ENCODE measurements at places on chromosomes 6 and 20.

- DNase-seq, result no peak
Observed at GRCh38 chr20:51797357-51798025, 4.8 kb downstream of the SALL4 start.

- no peak for DNase-seq
Observed at GRCh38 chr6:34673064-34673463, 23.5 kb downstream of the ILRUN start.

DNA sequence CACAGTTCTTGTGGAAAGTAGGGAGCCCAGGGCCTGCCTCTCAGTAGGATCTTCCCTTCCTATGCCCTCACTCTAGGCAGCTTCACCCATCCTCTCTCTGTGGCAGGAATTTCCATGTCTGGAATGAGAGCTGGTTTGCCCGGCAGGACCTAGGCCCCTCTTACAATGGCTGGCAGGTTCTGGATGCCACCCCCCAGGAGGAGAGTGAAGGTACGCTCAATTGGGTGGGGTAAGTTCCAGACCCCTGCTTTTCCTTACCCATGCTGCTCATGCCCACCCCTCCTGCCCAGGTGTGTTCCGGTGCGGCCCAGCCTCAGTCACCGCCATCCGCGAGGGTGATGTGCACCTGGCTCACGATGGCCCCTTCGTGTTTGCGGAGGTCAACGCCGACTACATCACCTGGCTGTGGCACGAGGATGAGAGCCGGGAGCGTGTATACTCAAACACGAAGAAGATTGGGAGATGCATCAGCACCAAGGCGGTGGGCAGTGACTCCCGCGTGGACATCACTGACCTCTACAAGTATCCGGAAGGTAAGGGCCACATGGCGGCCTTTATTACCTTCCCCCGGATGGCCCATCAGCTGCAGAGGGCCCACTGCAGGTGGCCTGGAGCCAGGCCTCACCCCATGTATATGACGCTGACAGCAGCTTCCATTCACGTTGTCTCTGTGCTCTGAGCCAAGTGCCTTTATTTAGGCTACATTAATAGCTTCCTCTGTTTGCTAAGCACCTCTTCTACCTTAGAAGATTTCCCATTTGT lies 22.8 kb downstream of the TGM6 start:
- no peak for DNase-seq

DNA sequence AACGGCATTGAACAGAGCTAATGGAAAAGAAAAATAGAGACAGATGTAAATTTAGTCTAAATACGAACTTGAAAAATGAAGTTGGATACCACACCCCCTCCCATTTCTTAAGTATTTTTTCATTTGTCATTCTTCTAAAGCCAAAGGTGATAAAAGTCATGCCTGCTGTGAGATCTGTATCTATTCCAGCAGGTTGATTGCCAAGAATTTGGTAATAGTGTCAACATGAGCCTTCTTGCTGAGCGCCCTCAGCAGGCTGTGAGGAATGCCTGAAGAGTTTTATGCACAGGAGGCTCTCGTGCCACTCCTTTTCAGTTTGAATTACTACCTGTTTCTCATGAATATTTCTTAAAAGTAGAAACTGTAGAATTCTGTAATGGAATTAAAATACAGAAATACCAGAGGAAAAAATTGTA lies 165.4 kb downstream of the QKI start:
- DNase-seq, result no peak

GRCh38 chr6:81997090-81997926 lies 244.8 kb upstream of the TENT5A start:
- DNase-seq, result no peak

DNA sequence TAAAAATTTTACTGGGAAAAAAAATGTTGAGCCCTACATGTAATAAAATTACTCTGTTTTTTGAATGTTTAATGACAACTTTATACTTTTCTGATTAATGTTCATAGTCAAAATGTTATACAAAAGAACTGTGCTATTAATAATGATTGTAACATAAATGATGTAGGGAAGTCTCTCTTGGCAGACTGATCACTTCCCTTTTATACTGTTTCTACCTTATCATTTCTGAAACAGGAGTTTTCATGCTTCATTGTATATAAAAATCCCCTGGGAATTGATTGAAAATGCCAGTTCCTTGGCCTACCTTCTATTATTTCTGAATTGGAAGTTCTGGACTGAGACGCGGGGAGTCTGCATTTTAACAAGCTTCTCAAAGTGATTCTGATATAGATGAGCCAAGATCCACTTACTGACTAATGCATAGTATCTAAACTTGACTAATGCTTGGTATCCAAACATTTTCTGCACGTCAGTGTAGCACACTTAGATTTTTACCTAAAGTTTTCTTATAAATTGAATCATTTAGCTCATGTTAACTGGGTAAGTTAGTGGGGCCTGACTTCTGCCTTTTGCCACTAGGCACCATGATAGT lies 7.2 kb upstream of the HDAC2 start:
- no peak for DNase-seq

DNA sequence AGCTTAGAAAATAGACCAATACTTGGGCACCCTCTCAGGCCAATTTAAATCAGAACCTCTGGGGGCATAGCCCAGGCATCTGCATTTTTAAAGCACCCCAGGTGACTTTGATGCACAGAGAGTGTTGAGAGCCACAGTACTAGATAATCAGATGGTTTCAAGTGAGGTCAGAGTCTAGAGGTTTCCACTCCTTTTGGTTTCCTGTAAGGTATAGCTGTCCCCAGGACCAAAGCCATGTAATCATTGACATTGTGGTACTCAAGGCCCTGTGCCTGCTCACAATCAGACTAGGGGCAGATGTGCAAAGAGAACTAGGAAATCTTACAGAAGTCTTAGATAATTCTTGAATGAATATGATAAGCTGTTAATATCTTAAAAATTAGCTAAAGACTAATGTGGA lies 9.1 kb downstream of the FILIP1 start:
- no peak for DNase-seq

- no peak for DNase-seq
Observed at GRCh38 chr6:125574604-125575003, 174.8 kb upstream of the HEY2 start.

- DNase-seq, result no peak
Observed at GRCh38 chr20:53778041-53778516, 184.4 kb upstream of the ZNF217 start.

DNA sequence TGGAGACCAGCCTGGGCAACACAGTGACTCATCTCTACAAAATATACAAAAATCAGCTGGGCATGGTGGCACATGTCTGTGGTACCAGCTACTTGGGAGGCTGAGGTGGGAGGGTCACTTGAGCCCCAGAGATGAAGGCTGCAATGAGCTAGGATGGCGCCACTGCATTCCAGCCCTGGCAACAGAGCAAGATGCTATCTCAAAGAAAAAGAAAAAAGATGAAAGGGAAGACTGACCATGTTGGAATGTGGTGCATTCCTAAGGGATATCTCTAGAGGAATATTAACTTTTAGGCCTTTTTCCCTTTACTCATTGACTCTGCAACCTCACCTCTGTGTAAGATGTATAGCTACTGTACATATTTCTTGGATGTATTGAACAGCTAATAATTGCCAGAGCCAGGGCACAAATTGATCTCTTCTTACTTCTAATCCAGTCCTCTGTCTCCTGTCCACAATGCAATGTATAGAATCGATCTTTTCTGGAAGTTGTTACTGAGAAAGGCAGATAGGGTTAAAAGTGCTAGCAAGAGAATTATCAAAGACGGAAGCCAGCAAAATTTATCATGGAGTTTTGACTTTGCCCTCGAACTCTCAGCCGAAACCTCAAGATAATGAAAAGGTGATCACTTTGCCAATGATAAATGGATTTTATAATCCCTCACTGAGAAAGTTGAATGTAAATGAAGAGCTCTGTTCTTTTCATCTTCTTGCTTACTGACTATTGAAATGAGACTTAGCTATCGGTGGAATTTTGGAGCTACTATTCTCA lies 46.3 kb downstream of the GCNT2 start:
- no peak for DNase-seq

DNA sequence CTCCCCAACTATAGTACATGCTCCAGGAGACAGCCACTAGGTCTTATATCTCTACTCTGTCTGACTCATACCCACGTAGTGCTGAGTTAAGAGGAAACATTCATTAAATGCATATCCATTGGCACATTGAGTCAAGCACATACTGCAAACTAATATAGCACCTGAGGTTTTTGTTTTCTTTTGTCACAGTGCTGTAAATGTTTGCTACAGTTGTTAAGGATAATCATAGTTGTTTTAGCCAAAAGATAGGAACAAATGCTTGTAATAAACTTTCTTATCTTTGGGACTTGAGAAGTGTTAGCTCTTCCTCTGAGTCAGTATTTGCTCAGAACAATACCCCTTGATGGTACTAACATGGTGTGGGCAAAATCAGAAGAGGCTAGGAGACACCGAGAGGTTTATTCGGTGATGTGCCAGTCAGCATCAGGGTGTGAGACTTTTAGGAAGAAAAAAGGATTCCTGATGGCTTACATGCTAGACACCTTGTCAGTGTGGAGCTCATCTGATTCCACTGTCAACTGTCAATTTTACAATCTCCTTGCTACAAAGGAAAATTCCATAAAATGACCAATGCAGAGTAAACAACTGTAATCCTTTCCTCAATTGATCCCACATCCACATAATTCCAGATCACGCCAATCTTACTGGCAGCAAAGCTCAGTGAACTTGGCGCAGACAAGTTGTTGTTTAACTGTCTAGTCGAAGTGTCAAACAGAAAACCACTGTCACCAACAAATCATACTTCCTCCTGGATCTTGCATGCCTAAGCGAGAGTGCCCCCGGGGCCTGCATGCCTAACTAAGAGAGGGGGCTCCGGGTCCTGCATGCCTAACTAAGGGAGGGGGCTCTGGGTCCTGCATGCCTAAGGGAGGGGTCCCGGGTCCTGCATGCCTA lies 36.1 kb downstream of the ELOVL2 start:
- no peak for DNase-seq

- no peak for DNase-seq
Observed at GRCh38 chr6:558959-559358, 97.9 kb downstream of the HUS1B start.

DNA sequence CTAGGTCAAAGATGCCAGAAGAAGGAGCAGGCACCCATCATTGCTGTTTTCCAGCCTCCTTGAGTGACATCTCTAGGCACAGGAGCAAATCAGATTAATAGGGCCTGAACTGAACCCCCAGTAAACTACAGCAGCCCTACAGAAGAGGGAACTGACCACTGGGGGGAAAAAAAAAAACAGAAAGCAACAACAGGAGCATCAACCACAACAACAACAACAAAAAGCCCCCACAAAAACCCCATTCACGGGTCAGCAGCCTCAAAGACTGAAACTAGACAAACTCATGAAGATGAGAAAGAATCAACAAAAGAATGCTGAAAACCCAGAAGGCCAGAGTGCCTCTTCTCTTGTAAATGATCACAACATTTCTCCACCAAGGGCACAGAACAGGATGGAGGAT lies 537.4 kb upstream of the BTBD3 start:
- no peak for DNase-seq

- no peak for DNase-seq
Observed at GRCh38 chr6:107506145-107506544, 16.2 kb downstream of the SOBP start.

- DNase-seq, result no peak
Observed at GRCh38 chr6:169227116-169227515, 26.5 kb downstream of the THBS2 start.

GRCh38 chr6:105178110-105178509 lies 1.7 kb downstream of the POPDC3 start:
- no peak for DNase-seq

GRCh38 chr6:13697857-13698256 lies 13.8 kb downstream of the RANBP9 start:
- no peak for DNase-seq

DNA sequence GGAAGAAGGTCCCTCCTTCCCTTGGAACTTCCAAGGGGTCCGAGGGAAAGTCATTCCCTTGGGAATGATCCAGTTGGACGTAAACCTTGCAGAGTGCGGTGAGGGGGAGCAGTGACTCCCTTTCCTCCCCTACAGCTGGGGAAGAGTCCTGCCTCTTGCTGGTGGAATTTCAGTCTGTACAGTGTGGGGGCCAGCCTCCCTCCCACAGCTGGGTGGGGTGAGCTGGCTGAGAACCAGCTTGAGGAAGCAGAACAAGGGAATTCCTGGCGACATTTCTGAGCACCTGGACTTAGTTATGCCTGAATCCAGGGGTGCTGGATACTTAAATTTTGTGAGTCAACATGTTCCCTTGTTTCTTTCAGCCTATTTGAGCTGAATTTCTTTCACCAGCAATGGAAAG lies 152.0 kb downstream of the ANKRD60 start:
- no peak for DNase-seq

GRCh38 chr20:8421981-8422380 lies 289.9 kb downstream of the PLCB1 start:
- DNase-seq, result no peak

GRCh38 chr20:35395728-35396127 lies 16.0 kb downstream of the UQCC1 start:
- no peak for DNase-seq

Data from skin of body (tissue), 3 donors.